Anterior cingulate cortex (tissue), 58 donors: ENCODE measurements at places on chromosomes 6 and 20.

- no peak for DNase-seq
Measured at GRCh38 chr20:16209357-16209756, 363.9 kb downstream of the KIF16B start.

DNA sequence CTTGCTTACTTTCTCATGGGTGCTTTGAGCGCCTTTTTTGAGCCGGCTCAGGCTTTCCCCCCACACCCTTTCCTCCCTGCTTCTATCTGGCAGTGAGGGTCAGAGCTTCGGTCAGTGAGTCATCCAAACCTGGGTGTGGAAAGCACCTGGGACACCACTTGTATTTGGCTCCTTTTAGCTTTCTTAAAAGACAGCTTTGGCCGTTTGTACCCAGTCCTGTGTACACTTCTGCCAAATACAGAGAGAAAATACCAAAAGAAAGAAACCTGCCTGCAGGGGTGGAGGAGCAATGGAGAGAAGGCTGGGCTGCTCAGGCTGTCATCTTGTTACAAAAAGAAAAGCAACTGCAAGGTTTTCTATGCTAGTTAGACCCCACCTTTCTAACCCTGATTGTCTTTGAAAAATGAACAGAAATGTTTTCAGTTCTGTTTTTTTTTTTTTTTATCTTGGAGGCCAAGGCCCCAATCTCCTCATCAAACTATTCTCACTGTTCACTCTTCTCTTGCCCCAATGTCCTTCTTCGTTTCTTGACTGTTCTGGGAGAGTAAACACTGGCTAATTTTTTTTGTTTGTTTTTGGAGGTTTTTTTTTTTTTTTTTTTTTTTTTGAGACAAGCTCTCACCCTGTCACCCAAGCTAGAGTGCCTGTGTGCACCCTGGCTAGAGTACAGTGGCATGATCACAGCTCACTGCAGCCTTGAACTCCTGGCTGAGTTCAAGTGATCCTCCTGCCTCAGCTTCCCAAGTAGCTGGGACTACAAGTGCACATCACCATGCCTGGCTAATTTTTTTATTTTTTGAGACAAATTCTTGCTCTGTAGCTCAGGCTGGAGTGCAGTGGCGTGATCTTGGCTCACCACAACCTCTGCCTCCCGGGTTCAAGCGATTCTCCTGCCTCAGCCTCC lies 76.4 kb downstream of the SSR1 start:
- DNase-seq = no peak

- no peak for DNase-seq
Measured at GRCh38 chr20:58243653-58244410, 15.4 kb upstream of the ANKRD60 start.

GRCh38 chr6:28124350-28124970 lies at the start of gene ZSCAN16:
Gene ZSCAN16, plus strand, starts transcription at chr6:28124609. Its CDS starts 835 bp downstream, at chr6:28125444.
- DNase-seq = peak; percentile 77

GRCh38 chr6:166253778-166254204 lies 54.4 kb downstream of the PRR18 start:
- no peak for DNase-seq

GRCh38 chr6:167407239-167408064 lies 82.6 kb downstream of the TTLL2 start:
- no peak for DNase-seq

DNA sequence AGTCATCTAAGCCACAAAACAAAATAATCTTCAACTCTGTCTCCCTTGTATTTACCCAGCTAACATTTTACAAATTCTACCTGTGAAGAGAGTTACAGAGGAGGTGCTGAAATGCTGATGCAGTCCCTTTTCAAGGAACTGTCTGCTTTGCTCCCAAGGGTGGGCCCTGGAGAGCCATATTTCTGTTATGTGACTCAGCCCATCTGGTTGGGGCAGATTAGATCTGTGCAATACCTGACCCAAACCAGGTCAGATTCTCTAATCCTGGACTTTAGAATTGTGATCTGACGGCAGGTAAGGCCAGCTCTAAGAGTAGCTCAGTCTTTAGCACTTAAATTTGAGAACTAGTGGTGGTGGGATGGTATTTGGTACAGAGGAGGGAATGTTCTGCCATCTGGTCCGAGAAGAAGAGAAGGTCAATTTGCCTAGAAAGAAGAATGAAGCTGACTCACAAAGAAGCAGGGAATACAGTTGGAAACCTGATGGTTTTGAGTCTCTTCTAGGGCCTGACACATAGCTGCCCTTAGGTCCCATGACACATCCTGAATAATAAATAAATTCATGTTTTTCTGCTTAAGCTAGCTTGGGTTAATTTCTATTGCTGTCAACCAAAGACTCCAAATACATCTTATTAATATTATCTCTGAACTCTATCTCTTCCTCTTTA lies 8.1 kb downstream of the ZNF311 start:
- no peak for DNase-seq

- DNase-seq = no peak
Measured at GRCh38 chr6:150622941-150623874, 23.5 kb downstream of the PLEKHG1 start.

- no peak for DNase-seq
Measured at GRCh38 chr20:5991623-5992441, 41.4 kb downstream of the MCM8 start.

- no peak for DNase-seq
Measured at GRCh38 chr20:61734733-61735502, 330.8 kb downstream of the TAF4 start.

DNA sequence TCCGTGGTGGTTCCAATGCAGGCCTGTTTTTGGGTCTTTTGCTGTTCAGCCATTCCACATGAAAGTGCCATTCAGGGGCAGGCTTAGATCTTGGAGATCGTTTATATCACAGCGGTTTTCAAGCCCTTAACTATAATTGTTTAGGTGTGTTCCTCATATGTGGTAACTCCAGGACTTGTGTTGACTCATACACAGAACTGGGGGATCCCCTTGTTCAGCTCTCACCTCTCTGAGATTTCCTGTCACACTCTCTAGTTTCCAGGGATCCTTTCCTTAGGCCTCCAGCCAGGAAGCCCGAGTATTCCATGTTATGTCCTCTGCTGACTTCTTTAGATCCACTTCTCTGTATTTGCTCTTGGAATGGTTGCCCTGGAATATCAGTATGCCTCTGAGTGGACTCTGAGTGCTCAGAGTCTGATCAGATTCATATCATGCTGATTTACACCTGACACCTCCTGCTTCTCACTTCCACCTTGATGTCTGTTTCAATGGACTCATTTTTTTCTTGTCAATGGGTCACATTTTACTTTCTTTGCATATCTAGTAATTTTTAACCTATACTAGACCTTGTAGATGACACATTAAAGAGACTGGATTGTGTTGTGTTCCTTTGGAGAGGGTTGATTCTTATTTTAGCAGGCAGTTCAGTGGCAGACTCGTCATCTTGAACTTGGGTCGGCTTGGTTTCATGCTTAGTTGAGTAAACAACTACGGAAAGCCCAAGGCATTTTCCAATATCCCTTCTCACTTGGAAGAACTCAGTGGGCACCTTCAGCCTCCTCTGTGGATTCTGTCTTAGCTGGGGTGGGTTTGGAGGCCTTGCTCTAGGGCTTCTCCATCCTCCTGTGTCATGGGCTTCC lies 13.1 kb downstream of the NTSR1 start:
- no peak for DNase-seq

DNA sequence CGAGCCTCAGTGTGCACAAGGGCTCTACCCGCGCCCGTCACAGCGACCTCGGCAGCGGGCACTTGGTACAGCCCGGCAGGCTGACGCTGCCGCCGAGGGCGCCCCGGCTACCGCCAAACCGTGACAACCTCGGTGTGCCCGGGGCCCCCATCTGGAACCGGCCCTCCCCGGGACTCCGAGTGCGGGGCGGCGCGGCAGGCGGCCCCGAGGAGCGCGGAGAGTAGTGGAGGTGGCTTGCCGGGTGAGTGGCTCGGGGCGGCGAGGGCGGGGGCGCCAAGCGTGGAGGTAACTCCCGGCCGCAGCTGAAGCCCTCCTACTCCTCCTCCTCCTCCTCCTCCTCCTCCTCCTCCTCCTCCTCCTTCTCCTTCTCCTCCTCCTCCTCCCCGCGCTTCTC lies at the start of gene ISM1:
TSS of gene ISM1 (plus strand) at position 371 of the 394 bp plus-strand sequence. CDS start 503 bp downstream, outside the sequence.
- DNase-seq = no peak

GRCh38 chr20:22226849-22227700 lies 357.3 kb downstream of the FOXA2 start:
- no peak for DNase-seq

DNA sequence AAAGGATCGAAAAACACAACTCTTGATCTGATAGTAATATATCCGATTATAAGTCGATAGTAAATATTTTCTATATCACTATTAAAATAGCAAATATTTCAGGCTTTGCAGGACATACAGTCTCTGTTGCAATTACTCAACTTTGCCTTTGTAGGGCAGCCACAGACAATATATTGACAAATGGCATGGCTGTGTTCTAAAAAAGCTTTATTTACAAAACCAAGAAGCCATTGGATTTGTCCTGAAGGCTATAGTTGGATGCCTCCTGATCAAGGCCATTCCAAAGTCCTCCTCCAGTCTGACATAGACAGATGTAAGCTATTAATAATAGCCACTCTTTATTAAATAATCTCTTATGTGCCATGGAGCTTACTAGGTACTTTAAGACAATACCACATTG lies 5.9 kb downstream of the OCSTAMP start:
- no peak for DNase-seq

DNA sequence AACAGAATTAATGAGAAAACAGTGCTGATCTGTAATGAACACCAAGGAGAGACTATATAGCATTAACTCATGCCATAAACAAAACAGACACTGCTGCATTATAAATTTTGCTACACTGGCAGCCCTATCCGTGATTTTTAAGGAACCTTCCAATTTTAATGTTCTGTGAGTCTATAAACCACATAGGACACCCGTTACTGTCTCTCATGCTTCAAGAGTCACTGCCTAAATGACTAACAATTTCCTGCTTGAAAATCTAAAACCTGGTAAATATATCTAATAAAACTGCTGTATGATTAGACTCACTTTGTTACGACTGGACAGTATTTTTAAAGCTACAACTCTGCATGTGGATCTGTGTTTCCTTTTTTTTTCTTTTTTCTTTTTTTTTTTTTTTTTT lies 8.7 kb downstream of the CHD6 start:
- no peak for DNase-seq

GRCh38 chr6:40343877-40344565 lies 243.1 kb downstream of the LRFN2 start:
- DNase-seq = no peak

- no peak for DNase-seq
Measured at GRCh38 chr6:107730683-107731314, 93.3 kb downstream of the SCML4 start.

GRCh38 chr6:106300944-106301343 lies 24.6 kb downstream of the ATG5 start:
- DNase-seq = no peak

GRCh38 chr20:5078399-5078958 lies 41.3 kb downstream of the PCNA start:
- DNase-seq = peak; percentile 10

GRCh38 chr6:31884528-31885035 lies 5.8 kb upstream of the SLC44A4 start:
- DNase-seq = no peak

GRCh38 chr6:79605968-79606764 lies 25.0 kb upstream of the SH3BGRL2 start:
- DNase-seq = no peak

- DNase-seq = no peak
Measured at GRCh38 chr6:130932438-130932837, 105.2 kb downstream of the SMLR1 start.

- no peak for DNase-seq
Measured at GRCh38 chr6:43948527-43949485, 178.4 kb downstream of the MRPL14 start.

GRCh38 chr6:79506251-79506650 lies 31.0 kb downstream of the LCA5 start:
- no peak for DNase-seq

DNA sequence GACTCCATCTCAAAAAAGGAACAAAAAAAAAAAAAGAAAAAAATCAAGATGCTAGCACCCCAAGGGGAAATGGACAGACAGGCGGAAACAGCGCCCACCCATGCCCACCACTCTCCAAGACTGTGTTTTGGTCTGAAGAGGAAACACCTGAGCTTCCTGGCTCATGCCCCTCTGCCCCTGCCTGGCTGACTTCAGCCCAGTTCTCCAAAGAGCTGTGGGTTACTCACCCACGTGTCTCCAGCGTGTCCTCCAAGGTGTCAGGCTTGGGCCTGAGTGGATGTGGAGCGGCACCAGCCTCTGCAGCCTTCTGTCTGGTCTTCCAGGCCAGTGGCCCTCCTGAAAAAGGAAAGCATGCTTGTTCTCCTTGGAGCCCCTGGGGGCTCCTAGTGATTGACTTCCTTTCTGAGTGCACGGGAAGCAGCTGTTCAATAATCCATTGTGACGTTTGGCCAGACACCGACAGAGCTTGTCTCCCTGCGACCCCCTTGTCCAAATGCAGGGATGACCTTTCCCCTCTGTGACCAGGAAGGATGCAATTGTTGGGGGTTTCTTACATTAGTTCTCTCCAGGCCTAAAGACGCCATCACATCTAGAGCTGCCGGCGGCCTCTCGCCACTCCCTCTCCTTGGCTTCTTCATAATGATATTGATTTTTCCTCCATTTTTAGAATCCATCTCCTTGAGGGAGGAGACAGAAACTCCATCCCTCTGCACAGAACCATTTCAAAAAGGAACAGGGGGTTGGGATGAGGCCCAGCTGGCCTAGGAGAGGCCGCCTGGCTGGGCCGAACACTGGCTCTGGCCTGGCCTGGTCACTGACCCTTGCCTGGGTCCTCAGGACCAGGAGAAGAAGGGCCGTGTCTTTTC lies 58.4 kb downstream of the ADNP start:
- no peak for DNase-seq

DNA sequence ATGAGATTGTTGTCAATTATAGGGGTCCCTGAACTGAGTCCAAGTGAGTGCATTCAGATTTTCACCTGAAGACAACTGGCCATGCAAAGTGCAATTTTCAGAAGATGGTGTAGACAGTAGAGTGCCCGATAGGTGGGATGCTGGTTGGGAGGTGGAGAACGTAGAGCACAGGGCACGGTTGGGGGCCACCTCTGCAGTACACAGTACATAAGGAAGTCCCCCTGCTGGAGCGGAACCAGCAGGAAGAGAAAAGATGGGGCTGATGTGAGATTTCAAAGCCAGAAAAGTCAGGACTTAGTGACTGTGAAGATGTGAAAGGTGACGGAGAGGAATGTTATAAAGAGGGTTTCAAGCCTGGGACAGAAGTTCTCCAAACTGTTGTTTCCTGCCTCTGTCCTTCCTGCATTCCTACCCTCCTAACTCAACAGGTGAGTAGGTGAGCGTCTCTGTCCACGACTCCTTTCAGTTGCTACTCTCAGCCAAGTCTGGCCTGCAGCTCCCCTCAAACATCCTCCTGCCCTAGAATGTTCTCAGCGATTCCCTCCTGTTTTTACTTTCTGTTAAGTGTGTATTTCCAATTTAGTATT lies 330.8 kb downstream of the PRL start:
- DNase-seq = no peak
